LoVo (cell line): ENCODE measurements at places on chromosomes 2 and 18.
A peak's percentile ranks its signal among the peaks of the same experiment; 100 is the strongest.

DNA sequence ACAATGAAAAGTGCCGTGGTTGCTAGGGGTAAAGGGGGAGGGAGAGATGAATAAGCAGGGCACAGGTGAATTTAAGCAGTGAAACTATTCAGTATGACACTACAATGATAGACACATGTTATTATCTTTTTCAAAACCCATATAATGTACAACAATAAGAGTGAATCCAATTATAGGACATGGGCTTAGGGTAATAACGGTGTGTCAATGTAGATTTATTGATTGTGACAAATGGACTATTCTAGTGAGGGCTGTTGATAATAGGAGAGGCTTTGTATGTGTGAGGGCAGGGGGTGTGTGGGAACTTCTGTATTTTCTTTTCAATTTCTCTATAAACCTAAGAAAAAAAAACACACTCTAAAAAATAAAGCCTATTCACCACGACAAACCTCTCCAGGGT lies 223.8 kb downstream of the RIT2 start:
- DNase-seq, result no peak

- no peak for DNase-seq
These were observed 198.1 kb upstream of the SLC39A10 start for GRCh38 chr2:195458936-195459335.

- DNase-seq, result peak; percentile 27
These were observed 916 bp downstream of the TNFRSF11A start for GRCh38 chr18:62325806-62326645.

DNA sequence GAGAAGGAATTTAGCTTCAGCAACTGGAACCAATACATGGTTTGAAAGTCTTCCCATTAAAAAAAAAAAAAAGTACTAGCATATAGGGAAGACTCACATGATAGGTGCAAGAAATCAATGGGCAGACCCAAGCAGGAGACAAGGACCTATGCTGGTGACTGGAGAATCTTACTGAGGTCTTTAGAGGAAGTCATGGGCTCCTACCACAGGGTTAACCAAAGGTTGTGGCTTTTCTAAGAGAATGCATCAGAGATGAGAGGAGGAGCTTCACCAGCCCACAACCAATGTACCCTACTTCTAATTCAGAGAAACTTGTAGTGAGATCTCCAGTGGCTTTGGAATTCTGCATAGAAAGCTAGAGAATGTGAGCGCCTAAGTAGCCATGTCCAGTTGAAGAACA lies 207.4 kb downstream of the NCKAP5 start:
- no peak for DNase-seq

- no peak for DNase-seq
These were observed 23.3 kb downstream of the RHOB start for GRCh38 chr2:20470211-20470610.
